ENCODE measurements at places on chromosomes 1 and 21. TPM values are rescaled to one million over a fixed set of nuclear protein-coding genes. Genes with fewer than 3 reads are reported as not detected.

Gene LAD1
- total RNA-seq = 106 TPM

- H3K4me1 ChIP-seq = no peaks in the 10 kb centered on the region
- no peak overlapping the region for H3K4me3 ChIP-seq
- no peaks in the 10 kb centered on the region for H3K36me3 ChIP-seq
- H3K27me3 ChIP-seq = no peaks in the 10 kb centered on the region
- peak overlapping the region; percentile 47 for H3K27ac ChIP-seq
These were observed 220.7 kb downstream of the LTN1 start for GRCh38 chr21:28771790-28772501.

DNA sequence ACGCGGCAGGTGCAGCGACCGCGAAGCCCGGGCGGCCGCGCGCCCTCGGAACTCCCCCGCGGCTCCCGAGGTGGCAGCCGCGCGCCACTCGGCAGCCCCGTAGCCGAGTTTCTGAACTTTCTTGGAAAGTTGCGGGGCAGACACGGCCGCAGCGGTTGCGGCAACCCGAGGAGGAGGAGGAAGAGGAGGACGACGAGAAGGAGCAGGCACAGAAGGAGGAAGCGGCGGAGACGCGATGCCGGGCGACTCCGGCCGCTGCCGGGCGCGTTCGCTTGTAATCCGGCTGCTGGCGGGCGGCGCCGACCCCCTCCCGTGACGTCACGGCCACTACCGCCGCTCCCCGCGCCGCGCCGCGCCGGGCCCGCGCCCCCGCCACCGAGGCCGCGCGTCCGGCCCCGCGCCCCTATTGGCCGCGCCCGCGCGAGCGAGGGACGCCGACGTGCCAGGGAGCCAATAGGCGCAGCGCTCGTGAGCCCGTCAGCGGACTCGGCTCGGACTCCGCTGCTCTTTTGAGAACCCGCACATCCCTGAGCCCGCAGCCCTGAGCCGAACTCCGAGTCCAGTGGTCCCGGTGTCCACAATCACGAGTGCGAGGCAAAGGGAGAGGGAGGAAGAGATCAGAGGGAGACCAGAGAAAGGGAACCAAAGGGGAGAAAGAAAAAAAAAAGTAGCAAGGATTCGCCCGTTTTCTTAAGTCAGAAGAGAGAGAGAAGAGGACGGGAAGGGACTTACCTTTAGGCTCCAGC, 736 bp upstream of the BARHL2 start:
- no peaks in the 10 kb centered on the region for H3K36me3 ChIP-seq
- H3K4me1 ChIP-seq = no peaks in the 10 kb centered on the region
- DNase-seq = peak; percentile 56

DNA sequence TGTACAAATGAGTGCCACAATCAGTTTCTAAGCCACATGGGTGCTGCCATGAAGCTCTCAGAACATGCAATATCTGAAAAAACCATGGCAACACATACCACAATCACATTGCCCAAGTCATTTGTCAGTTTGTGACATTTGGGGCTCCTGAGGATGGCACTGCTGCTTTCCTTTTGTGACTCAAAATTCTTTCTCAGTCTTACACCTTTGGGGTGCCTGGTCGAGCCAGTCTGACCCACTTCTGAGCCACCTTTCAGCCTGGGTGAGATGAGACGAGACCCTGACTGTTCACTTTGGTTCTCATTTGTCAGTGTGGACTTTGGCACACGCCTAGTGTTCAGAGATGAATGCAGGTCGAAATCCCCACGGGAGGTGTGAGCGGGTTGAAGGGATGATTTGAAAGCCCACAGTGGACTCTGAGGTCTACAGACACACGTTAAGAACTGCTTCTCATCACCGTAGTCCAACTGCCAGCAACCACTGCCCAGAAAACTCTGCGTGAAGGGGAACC, 8.0 kb downstream of the BATF3 start:
- no peak for DNase-seq
- H3K27me3 ChIP-seq = no peaks in the 10 kb centered on the region
- H3K27ac ChIP-seq = no peak overlapping the region
- H3K4me1 ChIP-seq = no peaks in the 10 kb centered on the region

GRCh38 chr1:28113242-28113572, 24.8 kb upstream of the EYA3 start:
- H3K27me3 ChIP-seq = no peaks in the 10 kb centered on the region
- H3K4me1 ChIP-seq = no peaks in the 10 kb centered on the region
- DNase-seq = no peak
- no peaks in the 10 kb centered on the region for H3K36me3 ChIP-seq
- no peak overlapping the region for H3K27ac ChIP-seq

GRCh38 chr1:45385302-45385701, 45.1 kb upstream of the MUTYH start:
- H3K4me1 ChIP-seq = no peaks in the 10 kb centered on the region
- no peak overlapping the region for H3K27ac ChIP-seq
- H3K27me3 ChIP-seq = no peaks in the 10 kb centered on the region
- H3K4me3 ChIP-seq = no peak overlapping the region
- no peaks in the 10 kb centered on the region for H3K36me3 ChIP-seq

- no peak overlapping the region for H3K27ac ChIP-seq
- H3K4me1 ChIP-seq = no peaks in the 10 kb centered on the region
- H3K36me3 ChIP-seq = no peaks in the 10 kb centered on the region
- H3K27me3 ChIP-seq = no peaks in the 10 kb centered on the region
- no peak for DNase-seq
These were observed 57.0 kb downstream of the SASS6 start for GRCh38 chr1:100075773-100076172.

Gene KIF17
- total RNA-seq = 2.8 TPM

Gene CCDC181
- 2.5 TPM for total RNA-seq

DNA sequence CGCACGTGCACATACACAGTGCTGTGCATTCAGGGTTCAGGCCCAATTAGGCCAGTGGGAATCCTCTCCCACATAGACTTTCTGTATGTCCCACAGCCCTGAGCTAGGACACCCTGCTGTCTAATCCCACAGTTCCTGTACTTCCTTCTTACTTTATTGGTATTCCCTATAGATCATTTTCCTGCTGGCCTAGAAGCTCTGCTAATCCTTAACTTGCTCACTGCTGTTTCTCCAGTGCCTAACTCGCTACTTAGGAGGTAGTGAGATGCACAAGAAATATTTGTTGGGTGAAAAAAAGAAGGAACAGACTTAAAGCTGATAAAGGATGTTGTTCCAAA, 34.1 kb upstream of the FHAD1 start:
- H3K27ac ChIP-seq = peak overlapping the region; percentile 11
- H3K4me1 ChIP-seq = no peaks in the 10 kb centered on the region
- no peaks in the 10 kb centered on the region for H3K27me3 ChIP-seq
- DNase-seq = no peak
- no peak overlapping the region for H3K4me3 ChIP-seq

DNA sequence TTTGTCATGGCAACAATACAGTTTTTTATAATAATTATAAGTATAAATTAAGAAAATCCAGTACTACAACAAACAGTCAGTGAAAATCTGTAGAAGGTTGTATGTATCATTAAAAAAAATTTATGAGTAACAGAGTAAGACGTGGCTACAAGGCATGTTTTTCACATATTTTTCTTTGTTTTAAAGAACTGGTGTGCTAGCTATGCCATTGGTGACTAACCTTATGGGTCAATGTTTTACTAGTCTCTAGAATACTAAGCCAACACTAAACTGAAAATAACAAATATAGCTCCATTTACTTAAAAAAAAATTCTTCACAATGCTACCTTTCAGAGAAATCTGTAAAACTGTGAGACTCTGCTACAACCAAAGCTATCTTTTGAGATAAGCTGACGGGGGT, 261.5 kb downstream of the ADGRL2 start:
- H3K4me3 ChIP-seq = no peak overlapping the region
- DNase-seq = no peak
- H3K4me1 ChIP-seq = no peaks in the 10 kb centered on the region
- H3K27ac ChIP-seq = no peak overlapping the region
- H3K36me3 ChIP-seq = no peaks in the 10 kb centered on the region
- no peaks in the 10 kb centered on the region for H3K27me3 ChIP-seq

- no peaks in the 10 kb centered on the region for H3K27me3 ChIP-seq
- peaks cover 9% of the 10 kb centered on the region for H3K4me1 ChIP-seq
- peaks cover 74% of the 10 kb centered on the region for H3K36me3 ChIP-seq
These were observed 5.4 kb downstream of the CC2D1B start for GRCh38 chr1:52360595-52360968.

DNA sequence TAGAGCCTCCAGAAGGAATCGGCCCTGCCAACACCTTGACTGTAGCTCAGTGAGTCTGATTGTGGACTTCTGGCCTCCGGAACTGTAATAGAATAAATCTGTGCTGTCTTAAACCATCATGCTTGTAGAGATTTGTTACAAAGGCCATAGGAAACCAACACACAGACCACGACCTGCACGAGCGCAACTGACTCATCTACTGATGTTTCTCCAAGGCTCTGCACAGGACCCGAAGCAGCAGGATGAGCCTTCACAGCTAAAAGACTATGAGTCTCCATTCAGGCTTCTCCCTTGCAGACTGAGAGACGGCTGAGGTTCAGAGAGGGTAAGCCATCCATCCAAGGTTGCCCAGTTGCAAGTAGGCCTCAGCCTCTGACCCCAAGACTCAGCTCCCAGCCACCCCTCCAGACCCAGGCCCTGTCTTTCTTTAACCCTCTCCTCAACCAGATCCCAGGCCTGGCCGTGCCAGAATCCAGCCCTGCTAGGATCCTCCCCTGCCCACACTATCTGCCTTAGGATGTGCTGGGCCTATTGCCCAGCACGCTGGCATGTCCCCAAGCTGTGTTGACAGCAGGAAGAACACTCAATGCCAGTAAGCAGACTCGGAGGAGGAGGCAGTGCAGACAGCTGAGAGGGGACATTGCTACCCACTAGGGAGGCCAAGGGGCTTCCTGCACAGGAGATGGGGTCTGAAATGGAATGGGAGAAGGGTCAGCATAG, 109.0 kb downstream of the HMGB4 start:
- no peaks in the 10 kb centered on the region for H3K36me3 ChIP-seq
- H3K4me3 ChIP-seq = no peak overlapping the region
- H3K27ac ChIP-seq = no peak overlapping the region
- DNase-seq = no peak
- H3K4me1 ChIP-seq = no peaks in the 10 kb centered on the region

- H3K27me3 ChIP-seq = peaks cover 4% of the 10 kb centered on the region
- no peaks in the 10 kb centered on the region for H3K36me3 ChIP-seq
- no peak overlapping the region for H3K4me3 ChIP-seq
- no peak for DNase-seq
- no peaks in the 10 kb centered on the region for H3K4me1 ChIP-seq
- no peak overlapping the region for H3K27ac ChIP-seq
These were observed 40.0 kb upstream of the SIM2 start for GRCh38 chr21:36658926-36659325.

Gene UFC1
- 57.4 TPM for total RNA-seq

Gene LRRN2
- total RNA-seq = 0.70 TPM

DNA sequence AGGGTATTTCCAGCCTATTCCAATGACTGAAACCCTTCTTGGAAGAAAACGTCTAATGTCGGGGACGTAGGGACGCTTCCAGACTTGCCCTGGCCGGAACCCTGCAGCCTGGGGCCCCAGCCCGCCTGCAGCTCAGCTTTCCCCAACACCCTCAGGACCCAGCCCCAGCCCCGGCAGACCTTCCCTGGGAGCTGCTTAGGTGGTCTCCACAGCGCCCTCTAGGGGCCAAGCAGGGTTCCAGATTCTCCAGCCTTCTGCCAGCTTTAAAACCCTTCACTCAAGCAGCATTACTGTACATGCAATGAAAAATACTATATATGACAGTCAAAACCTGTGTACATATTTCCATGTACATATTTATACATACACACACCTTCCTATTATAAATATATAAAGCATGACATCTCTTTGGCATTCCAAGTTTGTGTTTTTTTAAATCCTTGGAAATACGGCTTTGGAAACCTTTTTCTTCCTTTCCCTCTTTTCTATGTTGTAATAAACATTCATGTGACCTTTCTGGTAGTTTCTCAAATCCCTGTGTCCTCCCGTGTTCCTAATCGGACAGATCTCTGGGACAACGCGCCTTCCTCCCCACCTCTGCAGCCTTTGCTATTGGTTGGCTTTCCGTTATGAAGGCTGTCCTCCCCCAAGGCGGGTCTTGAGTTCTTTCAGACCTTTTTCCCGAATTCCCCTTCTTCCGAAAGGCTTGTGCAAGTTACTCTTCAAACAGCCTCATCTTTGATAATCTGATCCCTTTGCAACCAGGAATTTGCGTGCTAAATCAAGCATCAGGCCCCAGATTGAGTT, 60.3 kb downstream of the STUM start:
- no peaks in the 10 kb centered on the region for H3K4me1 ChIP-seq
- peak; percentile 71 for DNase-seq
- no peak overlapping the region for H3K27ac ChIP-seq
- H3K4me3 ChIP-seq = no peak overlapping the region
- H3K27me3 ChIP-seq = no peaks in the 10 kb centered on the region

Gene VSIG8
- not detected for total RNA-seq

DNA sequence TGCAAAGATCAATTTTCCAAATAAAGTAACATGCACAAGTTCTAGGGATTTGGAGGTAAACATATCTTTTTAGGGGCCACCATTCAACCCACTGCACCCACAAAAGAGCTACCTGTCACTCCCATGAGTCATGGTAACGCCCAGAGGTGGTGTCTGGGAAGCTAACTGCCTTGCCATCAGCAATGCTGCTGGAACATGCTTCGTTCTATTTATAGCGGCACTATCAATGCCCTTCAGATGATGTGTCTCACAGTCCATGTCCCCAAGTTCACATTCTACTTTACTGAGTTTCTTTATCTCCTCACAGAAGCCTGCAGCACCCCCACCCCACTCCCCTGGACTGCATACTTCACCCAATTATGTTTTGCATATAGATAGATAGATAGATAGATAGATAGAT, 95.4 kb downstream of the LPAR3 start:
- H3K4me3 ChIP-seq = no peak overlapping the region
- no peak overlapping the region for H3K27ac ChIP-seq
- no peaks in the 10 kb centered on the region for H3K4me1 ChIP-seq
- H3K27me3 ChIP-seq = no peaks in the 10 kb centered on the region

- no peak overlapping the region for H3K4me3 ChIP-seq
- no peaks in the 10 kb centered on the region for H3K36me3 ChIP-seq
- no peaks in the 10 kb centered on the region for H3K27me3 ChIP-seq
- no peak overlapping the region for H3K27ac ChIP-seq
- no peak for DNase-seq
These were observed 287.5 kb downstream of the LRRIQ3 start for GRCh38 chr1:73910466-73910865.

Gene KRTAP7-1
- not detected for total RNA-seq

GRCh38 chr1:26023826-26024225, 2.3 kb downstream of the EXTL1 start:
- H3K4me3 ChIP-seq = no peak overlapping the region
- DNase-seq = no peak
- no peaks in the 10 kb centered on the region for H3K36me3 ChIP-seq
- no peaks in the 10 kb centered on the region for H3K4me1 ChIP-seq
- H3K27me3 ChIP-seq = no peaks in the 10 kb centered on the region

GRCh38 chr1:74010206-74010605, 187.8 kb downstream of the LRRIQ3 start:
- H3K27me3 ChIP-seq = no peaks in the 10 kb centered on the region
- H3K4me3 ChIP-seq = peak overlapping the region; percentile 15
- H3K4me1 ChIP-seq = no peaks in the 10 kb centered on the region
- no peak for DNase-seq
- H3K27ac ChIP-seq = no peak overlapping the region

DNA sequence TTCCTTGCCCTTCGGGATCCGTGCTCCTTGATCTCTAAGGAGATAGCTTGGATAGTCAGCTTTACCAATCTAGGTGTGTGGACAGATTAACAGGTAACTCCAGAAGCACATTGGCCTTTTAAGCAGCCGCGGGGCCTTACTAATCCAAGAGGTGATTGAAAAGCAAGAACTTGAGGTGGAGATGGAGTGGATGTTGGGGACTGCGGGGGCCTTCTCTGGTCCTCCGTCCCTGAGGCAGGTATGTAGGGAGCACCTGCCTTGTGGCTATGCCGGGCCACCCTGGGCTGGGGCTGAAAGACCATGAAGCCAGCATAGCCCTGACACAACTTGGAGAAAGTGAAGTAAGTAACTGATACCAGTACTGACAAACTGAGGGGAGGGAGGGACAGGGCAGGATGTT, 10.6 kb downstream of the SOX13 start:
- no peak overlapping the region for H3K4me3 ChIP-seq
- H3K4me1 ChIP-seq = no peaks in the 10 kb centered on the region
- peak overlapping the region; percentile 80 for H3K27ac ChIP-seq
- DNase-seq = no peak
- H3K27me3 ChIP-seq = no peaks in the 10 kb centered on the region

All from Peyer's patch (tissue), 4 donors.